ENCODE measurements at places on chromosomes 2 and 18.
A peak's percentile ranks its signal among the peaks of the same experiment; 100 is the strongest.

DNA sequence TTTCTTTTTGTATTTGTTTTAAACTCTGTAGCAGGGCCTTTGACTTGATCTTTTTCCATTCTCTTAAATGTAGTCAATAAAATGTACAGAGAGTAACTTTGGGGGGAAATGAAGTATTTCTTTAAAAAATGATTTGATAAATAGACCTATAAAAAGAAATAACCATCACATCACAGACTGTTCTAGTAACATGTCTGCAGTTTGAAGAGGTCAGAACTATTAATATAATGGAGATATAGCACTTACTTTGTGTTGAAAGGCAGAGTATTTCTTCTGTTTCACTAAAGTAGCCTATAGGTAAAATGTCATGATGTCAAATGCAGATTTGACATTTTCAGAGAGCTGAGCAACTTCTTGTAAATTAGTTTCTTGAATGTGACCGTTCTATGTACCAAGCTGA, 55.7 kb upstream of the FAM237A start:
- DNase-seq, result no peak

DNA sequence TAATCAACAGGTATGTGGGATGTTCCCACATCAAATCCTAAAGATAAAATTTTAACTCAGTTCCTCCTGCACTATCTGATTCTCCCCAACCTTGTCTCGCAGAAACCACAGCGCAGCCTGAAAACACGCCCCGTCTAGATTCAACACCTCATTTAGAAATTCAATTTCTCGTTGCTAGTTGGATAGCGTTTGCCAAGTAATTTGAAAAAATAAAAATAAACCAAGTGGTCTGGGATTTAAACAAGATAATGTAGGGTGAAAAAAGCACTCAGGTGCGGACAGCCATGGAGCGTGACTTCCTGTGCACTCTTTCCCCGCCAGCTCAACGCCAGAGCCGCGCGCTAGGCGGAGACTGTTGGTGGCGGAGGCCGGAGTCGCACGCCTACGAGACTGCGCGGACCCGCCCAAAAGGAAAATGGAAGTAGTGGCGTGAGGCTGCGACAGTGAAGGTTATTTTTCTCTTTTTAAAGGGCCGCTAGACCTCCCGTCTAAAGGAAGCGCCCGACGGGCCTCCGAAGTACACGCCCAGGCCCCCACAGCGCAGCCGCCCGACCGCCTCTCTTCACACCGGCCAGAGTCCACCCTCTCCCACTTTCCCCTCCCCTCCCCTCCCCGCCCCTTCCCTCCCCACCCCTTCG, 615 bp upstream of the CCNT2 start:
- peak; percentile 91 for DNase-seq

DNA sequence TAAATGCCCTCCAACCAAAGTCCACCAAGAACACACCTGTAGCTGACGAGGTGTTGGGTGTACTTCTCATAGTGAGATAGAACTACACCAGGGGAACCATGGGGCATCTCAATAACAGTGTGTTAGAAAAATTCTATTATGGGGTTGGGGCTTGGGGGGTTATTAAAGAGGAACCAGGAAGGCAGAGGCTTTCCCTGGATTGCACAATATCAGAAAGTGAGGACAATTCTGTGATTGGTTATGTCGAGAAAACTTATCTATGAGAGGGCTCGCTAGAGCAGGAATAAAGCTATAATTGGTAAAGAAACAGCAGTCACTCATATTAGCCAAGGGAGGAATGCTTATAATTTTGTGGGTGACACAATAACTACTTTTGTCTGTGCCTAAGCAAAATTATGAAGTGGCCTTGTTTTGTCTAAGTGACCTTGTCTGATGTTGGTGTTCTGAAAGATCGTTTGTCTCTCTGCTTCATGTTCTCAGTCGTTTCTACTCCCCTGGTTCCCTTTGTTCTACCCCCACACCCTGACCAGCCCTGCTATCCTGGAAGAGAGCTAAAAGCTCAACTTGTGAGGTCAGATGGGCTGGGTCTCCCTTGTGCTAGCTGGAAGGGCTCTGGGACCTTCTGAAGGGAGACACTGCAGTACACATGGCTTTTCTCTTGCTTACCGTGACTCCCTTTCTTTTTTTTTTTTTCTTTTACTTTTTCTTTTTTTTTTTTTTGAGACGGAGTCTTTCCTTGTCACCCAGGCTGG, 21.6 kb upstream of the INO80C start:
- no peak for DNase-seq

- DNase-seq, result no peak
Measured at GRCh38 chr2:98518101-98518500, 73.4 kb downstream of the INPP4A start.

- DNase-seq, result no peak
Measured at GRCh38 chr2:3488061-3488531, 31.2 kb downstream of the ADI1 start.

DNA sequence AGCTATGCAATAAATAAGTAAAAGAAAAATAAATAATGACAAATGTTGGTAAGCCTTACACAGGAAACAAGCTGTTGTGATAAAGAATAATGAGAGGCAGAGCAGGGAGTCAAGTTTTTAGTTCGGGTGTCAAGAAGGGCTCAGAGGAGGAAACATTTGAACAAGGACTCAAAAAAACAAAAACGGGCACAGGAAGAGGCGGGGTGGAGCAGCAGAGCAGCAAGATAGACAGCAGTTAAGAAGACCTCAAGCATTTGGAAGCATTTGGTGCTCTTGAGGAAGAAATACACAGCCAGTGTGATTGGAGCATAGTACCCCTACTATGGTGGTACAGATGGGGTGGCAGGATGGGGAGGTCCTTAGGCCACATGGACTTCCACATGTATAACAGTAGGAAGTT, 2.8 kb downstream of the TMEM169 start:
- no peak for DNase-seq

DNA sequence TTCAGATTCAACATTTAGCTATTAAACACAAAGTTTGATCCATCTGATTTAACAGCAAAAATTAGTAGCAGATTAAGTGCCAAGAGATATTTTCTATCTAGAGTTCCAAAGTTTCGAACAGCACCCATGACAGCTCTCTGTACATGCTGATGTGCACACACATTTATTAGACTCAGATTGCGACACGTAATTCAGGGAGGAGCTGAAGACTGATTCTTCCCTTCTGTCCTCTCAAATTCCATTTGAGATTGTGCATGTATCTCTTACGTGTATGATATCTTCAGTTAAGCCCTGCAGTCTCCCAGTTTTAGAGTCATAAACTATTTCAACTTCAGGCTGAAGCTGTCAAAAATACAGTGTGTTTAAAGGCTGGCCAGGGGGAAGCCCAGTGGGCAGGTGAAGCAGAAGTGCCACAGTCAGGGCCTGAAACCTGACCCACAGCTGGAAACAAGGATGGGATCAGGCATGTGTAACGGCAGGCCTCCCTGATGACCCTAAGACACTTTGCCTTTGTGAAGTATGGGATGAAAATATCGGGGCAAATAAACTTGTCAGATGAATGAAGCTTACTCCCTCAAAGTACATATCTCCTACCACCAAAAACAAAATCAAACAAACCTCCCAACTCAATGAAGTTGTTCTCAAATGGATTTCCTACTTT, 30.6 kb downstream of the CYB5A start:
- no peak for DNase-seq

GRCh38 chr2:228372212-228372611, 190.7 kb upstream of the SPHKAP start:
- no peak for DNase-seq

DNA sequence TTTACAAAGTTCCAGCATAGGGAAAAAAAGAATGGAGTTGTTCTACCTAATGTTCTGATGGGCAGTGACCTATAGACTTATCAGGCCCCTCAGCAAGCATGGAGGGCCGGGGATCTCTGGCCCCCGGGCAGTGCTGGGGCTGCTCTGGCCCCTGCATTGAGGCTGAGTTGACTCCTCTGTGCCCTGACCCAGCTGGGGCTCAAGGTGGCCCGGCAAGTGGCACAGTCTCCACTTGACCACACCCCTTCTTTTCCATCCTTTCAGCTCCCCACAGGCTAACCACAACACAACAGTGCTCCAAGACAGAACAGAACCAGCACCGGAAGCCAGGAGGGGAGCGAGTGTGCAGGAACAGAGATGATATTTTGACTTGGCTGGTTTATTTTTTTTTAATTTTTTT, 19.9 kb downstream of the TOGARAM2 start:
- no peak for DNase-seq

DNA sequence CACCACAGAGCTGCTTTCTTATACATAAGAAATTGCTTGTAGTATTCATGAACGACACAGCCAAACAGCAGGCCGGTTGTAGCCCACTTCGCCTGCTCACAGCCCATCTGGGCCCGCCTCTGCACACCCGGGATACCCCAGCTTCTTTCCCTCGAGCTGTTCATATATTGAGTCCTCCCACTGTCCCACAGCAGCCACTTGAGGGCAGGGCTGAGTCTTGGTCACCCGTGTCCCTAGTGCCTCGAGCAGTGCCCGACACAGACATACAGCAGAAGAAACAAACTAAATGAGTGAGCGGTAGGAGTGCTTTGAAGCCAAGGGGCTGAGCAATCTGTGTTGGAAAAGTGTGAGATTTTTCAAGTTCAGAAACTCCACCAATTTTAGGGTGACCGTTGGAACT, 251.4 kb downstream of the KLHL29 start:
- no peak for DNase-seq

DNA sequence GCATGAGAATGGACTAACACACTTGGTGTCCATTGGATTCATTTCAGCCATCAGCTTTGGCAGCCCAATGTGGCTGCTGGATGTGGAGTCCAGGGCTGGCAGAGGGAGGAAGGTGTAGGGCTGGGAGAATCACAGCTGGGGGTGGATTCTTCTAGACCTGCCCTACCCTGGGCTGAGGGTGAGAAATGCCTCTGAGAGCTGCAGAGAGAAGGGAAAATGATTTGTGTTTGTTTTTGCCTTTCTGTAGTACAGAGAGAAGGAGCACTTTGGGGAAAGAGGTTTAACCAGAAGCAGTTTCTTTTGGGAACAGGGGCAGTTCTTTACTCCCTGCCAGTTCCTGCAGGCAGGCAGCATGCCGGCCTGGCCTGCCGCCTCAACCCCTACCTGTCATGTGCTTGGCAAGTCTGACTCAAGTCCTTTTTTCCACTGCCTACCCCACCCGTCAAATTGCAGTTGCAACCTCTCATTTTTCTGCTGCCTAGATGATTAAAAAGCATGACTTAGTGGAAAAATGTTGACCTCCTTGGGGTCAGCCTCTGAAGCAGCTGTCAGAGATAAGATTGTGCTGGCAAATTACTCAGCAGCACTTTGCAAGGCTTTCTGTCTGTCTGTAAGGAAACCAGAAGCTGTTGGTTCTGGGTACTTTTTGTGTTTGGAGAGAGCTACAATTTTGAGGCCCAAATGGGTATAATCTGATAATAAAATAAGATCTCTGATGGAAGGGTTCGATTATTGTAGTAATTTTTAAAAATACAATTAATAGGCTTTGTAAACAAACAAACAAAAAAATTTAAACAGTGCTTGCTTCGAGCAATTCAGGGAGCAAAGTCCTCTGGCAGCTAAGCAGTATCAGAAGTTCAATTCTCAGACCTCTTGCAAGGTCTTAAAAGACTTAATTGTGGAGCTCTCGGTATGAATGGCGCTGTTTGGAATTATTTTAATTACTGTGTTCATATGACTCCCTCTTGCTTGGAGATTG, 21.7 kb downstream of the LBH start:
- peak; percentile 75 for DNase-seq

DNA sequence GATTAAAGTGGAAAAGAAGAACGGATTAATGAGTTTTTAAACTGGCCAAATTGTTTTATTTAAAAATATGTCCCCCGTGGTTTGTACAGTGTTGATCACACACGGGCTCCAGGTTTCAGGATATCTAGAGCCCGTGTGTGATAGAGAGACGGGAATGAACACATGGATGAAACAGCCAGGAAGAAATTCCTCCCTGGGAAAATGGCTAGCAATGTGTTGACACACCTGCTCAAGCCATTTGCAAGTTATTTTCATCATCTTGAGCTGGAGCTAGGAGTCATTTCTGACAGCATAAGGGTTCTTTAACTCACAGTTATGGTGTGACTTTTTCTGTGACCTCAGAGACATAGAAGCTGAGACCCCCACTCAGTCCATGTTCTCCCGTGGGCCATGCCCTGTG, 81.6 kb downstream of the LRRFIP1 start:
- no peak for DNase-seq

GRCh38 chr2:54061272-54061671, 54.1 kb upstream of the ACYP2 start:
- DNase-seq, result no peak

DNA sequence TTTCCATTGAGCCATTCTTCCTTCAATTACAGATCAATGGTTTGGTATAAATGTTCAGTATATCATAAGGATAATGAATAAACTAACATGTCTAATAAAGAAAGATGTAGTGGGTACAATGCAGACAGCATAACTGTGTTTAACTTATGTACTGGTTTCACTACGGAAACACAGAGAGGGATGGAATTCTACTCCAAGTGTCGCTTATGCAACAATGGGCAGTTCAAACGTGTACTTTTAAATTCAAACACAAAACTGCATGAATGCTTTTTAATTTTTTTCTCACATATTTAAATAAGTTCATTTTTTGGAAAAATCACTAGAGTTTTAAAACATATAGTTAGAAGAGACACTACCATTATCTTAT, 74.7 kb downstream of the COBLL1 start:
- DNase-seq, result no peak

- no peak for DNase-seq
Measured at GRCh38 chr2:171447675-171448074, 13.6 kb downstream of the DCAF17 start.

DNA sequence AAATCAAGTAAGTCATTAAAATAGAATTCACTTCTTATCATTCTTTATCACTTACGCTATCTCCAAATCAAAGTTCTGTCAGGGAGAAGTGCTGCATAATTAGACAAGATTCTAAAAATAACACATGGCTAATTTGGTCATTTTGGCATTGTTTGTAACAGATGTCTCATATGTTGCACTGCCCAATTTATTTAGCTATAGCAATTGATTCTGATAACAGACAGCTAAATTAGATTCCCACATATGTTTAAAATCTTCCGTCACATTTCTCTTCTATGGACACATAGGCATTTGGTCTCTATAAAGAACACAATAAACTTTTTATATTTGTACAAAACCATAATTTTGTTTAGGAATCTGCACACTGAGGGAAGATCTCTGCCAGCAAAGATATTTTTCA, 644.5 kb upstream of the VRK2 start:
- no peak for DNase-seq

Measured in activated naive CD4-positive, alpha-beta T cell treated with anti-CD3 and anti-CD28 coated beads, Interleukin-2, amount 50 U/mL, for 72 hours (primary cell).